ENCODE measurements at places on chromosomes 16 and 17.

DNA sequence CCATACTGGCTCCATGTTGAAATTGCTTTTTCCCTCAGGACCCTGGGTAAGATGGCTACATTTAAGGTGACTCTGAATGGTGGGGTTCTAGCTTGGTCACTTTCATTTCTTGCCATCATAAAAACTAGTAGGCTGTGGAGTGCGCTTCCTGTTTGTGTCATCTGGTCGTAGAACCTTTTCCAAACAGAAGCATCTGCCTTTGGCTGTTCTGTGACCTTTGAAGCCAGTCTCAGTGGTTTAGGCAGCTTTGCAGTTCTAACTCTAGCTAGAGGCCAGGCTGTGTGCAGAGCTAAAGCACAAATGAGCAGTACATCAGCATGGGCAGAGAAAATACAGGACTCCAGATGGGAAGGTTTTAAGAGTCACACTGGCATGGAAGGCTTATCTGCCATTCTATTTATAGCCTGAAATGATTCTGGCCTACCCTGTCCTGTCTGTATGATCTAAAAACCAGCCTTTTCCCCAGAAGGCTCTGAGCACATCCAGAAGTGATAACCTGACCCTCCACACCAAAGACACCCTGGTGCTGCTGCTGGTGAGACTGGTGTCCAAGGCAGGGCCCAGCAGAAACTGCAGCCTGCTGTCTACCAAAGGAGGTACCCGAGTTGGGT lies 8.6 kb downstream of the ESRP2 start:
- peaks cover 45% of the 10 kb centered on the region for H3K4me1 ChIP-seq
- peak overlapping the region; percentile 19 for H3K4me3 ChIP-seq
- H3K27ac ChIP-seq = peak overlapping the region; percentile 61
- no peak for DNase-seq

DNA sequence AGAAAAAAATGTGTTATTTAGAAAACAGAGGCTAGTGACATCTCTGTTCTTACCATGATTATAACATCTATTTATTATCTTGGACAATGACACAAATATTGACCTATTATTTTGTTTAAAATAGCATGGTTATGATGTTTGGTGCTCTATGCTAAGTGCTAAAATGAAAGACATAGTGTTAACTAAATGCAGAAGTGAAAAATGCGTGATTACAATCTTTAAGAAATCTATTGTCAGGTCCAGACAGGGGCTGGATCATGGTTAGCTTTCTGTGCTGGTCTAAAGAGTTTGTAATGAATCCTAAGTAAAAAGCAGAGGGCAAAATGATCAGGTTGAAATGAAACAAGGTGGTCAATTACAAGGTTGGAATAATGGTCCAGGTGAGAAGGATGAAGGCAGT lies 622 bp upstream of the KRT28 start:
- no peaks in the 10 kb centered on the region for H3K4me1 ChIP-seq
- H3K36me3 ChIP-seq = no peaks in the 10 kb centered on the region
- no peak overlapping the region for H3K4me3 ChIP-seq
- no peak for DNase-seq
- H3K27me3 ChIP-seq = peaks cover 26% of the 10 kb centered on the region
- H3K27ac ChIP-seq = no peak overlapping the region

GRCh38 chr16:11050944-11051343 lies 106.6 kb downstream of the CLEC16A start:
- H3K27ac ChIP-seq = peak overlapping the region; percentile 83
- no peaks in the 10 kb centered on the region for H3K27me3 ChIP-seq
- H3K4me3 ChIP-seq = no peak overlapping the region
- H3K36me3 ChIP-seq = peaks cover 46% of the 10 kb centered on the region
- peaks cover 70% of the 10 kb centered on the region for H3K4me1 ChIP-seq
- no peak for DNase-seq

- H3K36me3 ChIP-seq = no peaks in the 10 kb centered on the region
- peaks cover 50% of the 10 kb centered on the region for H3K27me3 ChIP-seq
- H3K27ac ChIP-seq = no peak overlapping the region
- no peaks in the 10 kb centered on the region for H3K4me1 ChIP-seq
Measured at GRCh38 chr17:62735044-62735651, 73.0 kb downstream of the MARCHF10 start.

- no peaks in the 10 kb centered on the region for H3K36me3 ChIP-seq
- peaks cover 16% of the 10 kb centered on the region for H3K27me3 ChIP-seq
- DNase-seq = no peak
- peaks cover 7% of the 10 kb centered on the region for H3K4me1 ChIP-seq
Measured at GRCh38 chr17:69227541-69227940, 1.1 kb downstream of the ABCA10 start.

GRCh38 chr17:16428098-16428882 lies 12.9 kb downstream of the TRPV2 start:
- DNase-seq = no peak
- H3K4me1 ChIP-seq = peaks cover 5% of the 10 kb centered on the region
- H3K36me3 ChIP-seq = peaks cover 28% of the 10 kb centered on the region
- no peaks in the 10 kb centered on the region for H3K27me3 ChIP-seq
- H3K27ac ChIP-seq = no peak overlapping the region

DNA sequence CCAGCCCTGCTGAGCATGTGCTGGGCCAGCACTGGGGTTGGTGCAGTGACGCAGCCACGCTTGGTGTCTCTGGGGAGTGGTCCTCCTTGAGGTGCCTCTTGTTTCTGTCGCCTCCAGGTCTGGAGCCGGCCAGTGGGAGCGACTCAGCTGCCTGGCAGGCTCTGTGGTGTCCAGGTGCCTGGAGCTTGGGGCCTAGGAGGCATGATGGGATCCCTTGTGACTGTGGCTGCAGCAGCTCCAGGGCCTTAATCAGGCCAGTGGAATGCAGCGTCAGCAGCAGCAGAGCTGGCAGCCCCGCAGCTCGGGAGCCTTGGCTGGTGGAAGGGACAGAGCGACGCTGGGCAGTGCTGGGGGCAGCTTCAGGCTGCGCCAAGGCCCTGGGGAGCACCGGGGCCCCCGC lies 74.7 kb upstream of the CIBAR2 start:
- no peak overlapping the region for H3K4me3 ChIP-seq
- no peak for DNase-seq

DNA sequence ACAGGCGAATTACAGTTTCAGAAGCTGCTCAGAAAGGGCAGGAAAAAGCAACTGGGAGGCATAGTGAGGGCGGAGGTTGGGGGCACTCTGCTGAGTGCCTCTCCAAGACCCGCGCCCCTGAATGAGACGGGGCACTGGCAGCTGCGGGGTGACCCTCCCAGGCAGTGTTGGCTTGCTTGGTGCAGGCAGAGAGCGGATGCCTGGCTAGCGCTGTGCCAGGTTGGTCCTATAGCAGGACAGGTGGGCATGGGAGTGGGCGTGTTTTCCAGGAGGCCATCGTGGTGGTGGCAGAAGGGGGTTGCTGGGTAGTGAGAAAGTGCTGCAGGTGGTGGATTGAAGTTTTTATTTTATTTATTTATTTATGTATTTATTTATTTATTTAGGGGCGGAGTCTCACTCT lies 16.0 kb upstream of the SBK1 start:
- peaks cover 28% of the 10 kb centered on the region for H3K27me3 ChIP-seq
- H3K4me1 ChIP-seq = peaks cover 34% of the 10 kb centered on the region
- H3K4me3 ChIP-seq = peak overlapping the region; percentile 56
- no peaks in the 10 kb centered on the region for H3K36me3 ChIP-seq

DNA sequence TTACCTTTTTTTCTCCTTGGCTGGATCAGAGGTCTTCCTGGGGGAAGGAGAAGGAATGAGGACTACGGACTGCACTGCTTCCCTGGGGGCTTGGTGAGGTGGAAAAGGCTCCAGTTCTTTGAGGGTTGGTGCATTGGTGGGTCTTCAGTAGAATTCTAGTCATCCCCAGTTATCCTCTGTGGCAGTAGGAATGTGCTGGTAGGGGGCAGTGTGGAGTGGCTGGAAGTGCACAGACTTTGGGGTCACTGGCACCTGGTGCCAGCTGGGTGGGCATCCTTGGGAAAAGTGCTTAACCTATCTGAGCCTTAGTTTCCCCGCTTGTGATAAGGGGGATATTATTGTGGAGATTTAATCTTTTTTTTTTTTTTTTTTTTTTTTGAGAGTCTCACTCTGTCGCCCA lies 6.3 kb downstream of the TAC4 start:
- H3K4me1 ChIP-seq = peaks cover 6% of the 10 kb centered on the region
- no peak overlapping the region for H3K27ac ChIP-seq
- H3K36me3 ChIP-seq = peaks cover 8% of the 10 kb centered on the region
- no peak overlapping the region for H3K4me3 ChIP-seq
- H3K27me3 ChIP-seq = no peaks in the 10 kb centered on the region

- H3K36me3 ChIP-seq = peaks cover 8% of the 10 kb centered on the region
- no peaks in the 10 kb centered on the region for H3K27me3 ChIP-seq
- no peaks in the 10 kb centered on the region for H3K4me1 ChIP-seq
- DNase-seq = no peak
- H3K27ac ChIP-seq = no peak overlapping the region
Measured at GRCh38 chr17:15456972-15457722, 10.3 kb downstream of the CDRT4 start.

DNA sequence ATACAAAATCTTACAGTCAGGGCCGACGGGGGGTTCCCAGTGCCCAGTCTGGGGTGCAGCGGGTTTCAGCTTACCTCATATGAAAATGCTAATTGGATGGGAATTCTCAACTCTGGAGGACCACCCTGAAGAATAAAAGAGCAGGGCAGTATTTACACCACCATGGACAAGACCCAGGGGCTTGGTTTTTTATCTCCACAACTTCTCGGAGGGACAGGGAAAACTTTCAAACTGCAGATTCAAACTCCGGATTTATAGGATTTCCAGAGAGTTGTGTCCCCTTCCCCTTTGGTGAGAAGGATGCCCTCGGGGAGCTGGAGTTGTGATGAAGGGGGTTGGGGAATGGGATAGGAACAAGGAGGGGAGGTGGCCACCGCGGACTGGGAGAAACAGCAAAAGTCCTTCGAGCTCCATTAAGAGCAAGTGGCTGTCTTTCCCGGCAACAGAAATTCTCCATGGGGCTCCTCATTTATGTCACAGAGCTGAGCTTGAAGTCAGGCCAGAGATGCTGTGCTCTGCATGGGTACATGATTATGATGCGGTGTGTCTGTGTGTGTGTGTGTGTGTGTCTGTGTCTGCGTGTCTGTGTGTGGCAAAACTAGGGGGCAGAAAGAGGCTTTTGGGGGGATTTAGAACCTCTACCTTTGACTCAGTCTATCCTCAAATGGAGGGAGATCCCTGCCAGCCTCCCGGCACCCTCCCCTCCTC lies 15.7 kb downstream of the FOXL1 start:
- H3K36me3 ChIP-seq = no peaks in the 10 kb centered on the region
- DNase-seq = no peak
- H3K27me3 ChIP-seq = peaks cover 21% of the 10 kb centered on the region
- no peak overlapping the region for H3K4me3 ChIP-seq

- peaks cover 75% of the 10 kb centered on the region for H3K4me1 ChIP-seq
- peak overlapping the region; percentile 45 for H3K27ac ChIP-seq
Measured at GRCh38 chr17:78722246-78722761, 59.8 kb downstream of the CYTH1 start.

DNA sequence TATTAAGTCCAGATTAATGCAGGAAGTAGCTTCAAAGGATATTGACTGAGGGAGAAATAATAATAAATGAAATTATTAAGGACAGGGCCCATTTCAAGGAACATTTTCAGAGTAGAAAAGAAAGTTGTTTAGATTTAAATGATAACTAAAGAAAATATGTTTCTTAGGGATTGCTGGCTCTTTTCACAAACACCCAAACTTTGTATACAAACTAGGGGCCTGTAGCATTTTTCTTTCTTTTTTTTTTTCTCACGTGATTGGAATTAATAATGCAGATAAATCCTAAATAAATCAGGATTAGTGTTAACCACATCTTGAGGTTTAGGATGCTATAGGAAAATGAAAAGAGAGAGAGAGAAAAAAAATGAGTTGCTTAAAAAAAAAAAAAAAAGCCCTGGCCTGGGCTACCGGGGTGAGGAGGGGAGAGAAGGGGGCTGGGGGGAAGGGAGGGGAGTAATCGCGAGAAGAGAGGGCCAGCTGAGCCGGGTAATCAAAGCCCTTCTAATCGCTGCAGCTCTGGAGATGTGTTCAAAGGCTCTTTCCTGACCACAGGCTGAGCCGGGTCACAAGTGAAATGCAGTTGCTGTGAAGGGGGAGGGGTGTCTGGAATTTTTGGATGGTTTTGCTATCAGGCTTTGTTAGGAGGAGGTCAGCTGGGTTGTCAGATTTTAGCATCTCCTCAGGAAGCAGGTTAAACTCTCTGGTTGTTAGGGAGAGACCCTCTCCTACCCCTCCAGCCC lies 104.6 kb upstream of the ZFHX3 start:
- no peak overlapping the region for H3K4me3 ChIP-seq
- no peaks in the 10 kb centered on the region for H3K36me3 ChIP-seq
- H3K27me3 ChIP-seq = no peaks in the 10 kb centered on the region
- no peak for DNase-seq

DNA sequence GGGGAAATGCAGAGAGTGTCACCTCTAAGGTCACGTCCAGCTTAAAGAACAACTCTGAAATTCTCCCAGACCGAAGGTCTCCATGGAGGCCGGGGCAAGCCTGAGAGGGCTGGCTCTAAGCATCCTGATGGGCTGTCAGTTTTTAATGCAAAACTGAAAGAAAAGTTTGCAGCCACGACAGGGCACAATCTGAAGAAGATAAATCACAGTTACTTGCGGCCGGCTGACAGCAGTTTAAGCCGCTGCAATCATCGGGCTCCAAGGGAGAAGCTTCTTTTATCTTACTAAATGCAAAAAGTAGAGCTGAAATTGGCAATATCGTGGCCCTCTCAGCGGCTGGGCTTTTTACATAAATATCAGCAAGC lies 168.8 kb downstream of the CYLD start:
- no peak overlapping the region for H3K27ac ChIP-seq
- no peaks in the 10 kb centered on the region for H3K36me3 ChIP-seq
- no peak for DNase-seq

- H3K4me1 ChIP-seq = no peaks in the 10 kb centered on the region
- no peaks in the 10 kb centered on the region for H3K36me3 ChIP-seq
- no peak for DNase-seq
- no peak overlapping the region for H3K27ac ChIP-seq
- H3K27me3 ChIP-seq = peaks cover 3% of the 10 kb centered on the region
Measured at GRCh38 chr17:10127819-10128425, 70.5 kb downstream of the GAS7 start.

DNA sequence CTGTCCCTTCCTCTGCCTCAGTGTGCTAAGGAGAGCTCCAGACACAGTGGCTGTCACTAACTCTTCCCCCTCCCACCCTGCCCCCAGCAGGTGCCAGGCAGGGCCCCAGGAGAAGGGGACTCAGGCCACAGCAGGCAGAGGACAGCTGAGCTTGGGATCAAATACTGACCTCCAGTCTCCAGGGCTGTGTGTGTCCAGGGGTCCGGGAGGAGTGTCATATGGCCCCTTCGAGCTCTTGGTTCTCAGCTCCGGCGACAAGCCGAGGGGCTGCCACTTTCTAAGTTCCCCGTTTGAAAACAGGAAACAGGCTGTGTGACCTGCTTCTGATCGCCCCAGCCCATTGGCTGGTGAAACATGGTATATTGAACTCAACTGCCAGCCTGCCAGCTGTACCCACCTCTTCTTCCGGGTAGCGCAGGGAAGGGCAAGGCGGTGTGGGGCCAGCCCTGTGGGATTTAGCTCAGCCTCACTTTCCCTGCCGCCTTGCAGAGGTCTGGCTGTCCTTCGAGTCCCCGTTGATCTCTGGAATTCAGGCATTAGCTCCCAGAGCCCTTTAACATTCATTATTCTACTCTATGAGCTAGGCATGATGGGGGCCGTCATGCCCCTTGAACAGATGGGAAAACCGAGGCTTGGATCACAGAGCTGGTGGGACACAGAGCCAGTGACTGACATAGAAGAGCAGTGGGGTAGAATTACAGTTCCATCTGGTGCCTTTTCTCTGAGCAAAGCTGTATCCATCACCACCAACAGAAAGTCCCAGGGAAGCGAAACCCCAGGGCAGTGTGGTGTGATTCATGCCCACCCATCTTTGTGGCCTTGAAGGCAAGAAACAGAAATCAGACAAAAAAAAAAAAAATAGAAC lies at the start of gene SNX20:
Gene SNX20 (minus strand): TSS at position 292 of the 865 bp plus-strand sequence. CDS start 3,786 bp downstream, outside the sequence.
- no peaks in the 10 kb centered on the region for H3K27me3 ChIP-seq
- H3K4me1 ChIP-seq = peaks cover 90% of the 10 kb centered on the region
- peaks cover 25% of the 10 kb centered on the region for H3K36me3 ChIP-seq
- H3K27ac ChIP-seq = peak within 1 kb of the TSS; percentile 85
- H3K4me3 ChIP-seq = peak within 1 kb of the TSS; percentile 82
